SW480 (cell line): ENCODE measurements at places on chromosomes 5 and 9.

DNA sequence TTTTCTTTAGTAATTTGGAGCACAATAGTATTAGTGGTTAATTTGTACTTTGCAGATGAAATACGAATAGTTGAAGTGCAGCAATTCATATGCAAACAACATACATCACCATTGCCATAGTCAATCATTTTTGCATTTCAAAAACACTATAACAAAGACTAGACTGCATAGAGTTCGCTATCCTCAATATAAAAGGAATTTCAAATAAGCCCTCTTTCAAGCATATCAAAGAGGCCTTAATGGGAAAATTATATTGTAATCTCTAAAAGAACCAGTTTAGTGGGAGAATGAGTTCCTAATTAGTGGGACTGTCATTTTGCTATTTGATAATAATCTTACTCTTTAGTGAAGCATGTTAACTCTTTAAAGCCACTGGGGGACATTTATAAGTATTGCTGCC, 2302.3 kb upstream of the C9orf72 start:
- no peak for DNase-seq

GRCh38 chr9:95515272-95516113, 1.3 kb downstream of the PTCH1 start:
- DNase-seq, result peak; percentile 57

GRCh38 chr5:98557916-98558315, 215.5 kb upstream of the RGMB start:
- DNase-seq, result no peak

DNA sequence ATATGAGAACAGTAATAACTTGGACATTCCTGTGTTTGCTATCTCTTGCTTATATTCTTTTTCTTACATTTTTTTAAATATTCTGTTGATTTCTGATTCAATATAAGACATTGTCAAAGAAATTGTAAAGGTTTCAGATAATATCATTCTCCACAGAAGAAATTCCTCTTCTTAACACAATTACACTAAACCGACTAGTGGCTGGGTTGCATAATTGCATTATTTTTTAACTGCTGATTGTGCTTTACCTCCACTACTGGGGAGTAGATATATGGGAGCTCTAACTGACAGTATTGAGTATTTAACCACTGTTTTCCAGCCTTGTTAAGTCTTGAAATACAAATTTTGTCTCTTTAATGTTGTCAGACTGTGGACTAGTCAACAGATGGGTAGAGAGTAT, 723.8 kb upstream of the EDIL3 start:
- DNase-seq, result no peak

DNA sequence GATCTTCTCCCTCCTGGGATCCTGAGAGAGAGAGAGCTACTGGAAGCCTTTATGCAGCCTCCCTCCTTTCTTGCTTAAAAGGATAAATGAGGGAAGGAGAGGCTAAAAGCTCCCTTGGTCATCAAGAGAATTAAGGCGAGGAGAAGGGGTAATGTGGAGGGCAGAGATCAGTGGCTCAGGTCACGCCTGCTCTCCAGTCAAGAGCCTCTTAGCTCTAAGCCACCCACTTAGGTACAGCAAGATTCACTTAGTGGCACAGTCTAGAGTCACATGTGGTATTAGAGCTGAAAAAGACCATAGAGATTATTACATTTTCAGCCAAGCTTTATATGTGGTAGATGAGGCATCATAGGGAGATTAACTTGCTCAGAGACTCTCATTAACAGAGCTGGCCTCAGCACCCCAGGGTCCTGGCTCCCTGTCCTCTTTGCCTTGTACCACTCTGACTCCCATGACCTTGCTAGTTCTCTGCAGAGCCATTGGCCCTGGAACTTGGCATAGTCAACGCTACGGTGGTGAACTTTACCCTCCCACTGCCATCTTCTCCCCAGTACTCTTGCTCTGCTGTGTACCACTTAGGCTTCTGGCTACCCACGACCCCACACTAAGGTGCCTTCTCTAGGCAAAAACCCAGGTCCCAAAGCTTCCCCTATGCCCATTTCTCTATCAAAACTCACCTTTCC, 37.6 kb downstream of the MFAP3 start:
- no peak for DNase-seq
